ENCODE measurements at places on chromosomes 16 and 17.

GRCh38 chr17:5513628-5514027 is 27.3 kb downstream of the MIS12 start:
- DNase-seq, result no peak

DNA sequence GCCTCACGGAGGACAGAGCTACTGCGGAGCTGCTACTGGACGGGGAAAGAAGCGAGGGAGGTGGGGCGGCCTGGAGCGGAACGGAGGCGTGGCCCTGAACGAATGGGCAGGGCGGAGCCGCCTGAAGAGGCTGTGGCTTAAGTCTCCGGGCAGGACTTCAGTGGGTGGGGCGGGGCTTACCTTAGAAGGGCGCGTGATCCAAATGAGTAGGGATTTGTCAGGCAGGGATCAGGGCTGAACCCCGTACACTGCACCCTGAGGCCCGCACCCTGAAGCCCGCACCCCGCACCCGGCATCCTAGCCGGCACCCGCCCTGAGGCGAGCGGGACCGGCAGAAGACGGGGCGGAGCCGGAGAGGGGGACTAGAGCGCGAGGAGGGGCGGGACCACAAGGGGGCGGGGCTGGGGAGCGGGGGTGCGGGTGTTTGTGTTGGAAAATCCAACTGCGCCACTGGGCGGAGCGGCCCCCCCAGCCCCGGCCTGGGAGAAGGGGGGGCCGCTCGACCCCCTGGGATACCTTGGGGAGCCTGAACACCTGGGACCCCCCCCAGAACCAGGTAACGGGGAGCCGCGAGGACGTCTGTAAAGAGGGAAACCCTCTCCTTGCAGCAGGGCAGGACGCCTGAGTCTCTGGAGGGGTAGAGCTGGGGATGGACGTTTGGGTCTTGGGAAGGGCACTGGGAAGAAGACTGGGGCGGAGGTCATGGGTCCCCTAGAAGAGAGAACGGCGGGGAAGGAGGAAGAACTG is at the start of gene KDM6B:
Gene KDM6B (plus strand): TSS at position 423 of the 747 bp plus-strand sequence. CDS start 11,338 bp downstream, outside the sequence.
- peak; percentile 85 for DNase-seq

GRCh38 chr17:71441098-71441497 is 679.7 kb upstream of the SOX9 start:
- peak; percentile 88 for DNase-seq

- peak; percentile 50 for DNase-seq
Measured at GRCh38 chr17:54900457-54901229, at the start of gene TOM1L1. Gene TOM1L1 (plus strand): TSS chr17:54900852. CDS start chr17:54900866, 14 bp downstream.

- no peak for DNase-seq
Measured at GRCh38 chr16:25633549-25633948, 58.2 kb upstream of the HS3ST4 start.

DNA sequence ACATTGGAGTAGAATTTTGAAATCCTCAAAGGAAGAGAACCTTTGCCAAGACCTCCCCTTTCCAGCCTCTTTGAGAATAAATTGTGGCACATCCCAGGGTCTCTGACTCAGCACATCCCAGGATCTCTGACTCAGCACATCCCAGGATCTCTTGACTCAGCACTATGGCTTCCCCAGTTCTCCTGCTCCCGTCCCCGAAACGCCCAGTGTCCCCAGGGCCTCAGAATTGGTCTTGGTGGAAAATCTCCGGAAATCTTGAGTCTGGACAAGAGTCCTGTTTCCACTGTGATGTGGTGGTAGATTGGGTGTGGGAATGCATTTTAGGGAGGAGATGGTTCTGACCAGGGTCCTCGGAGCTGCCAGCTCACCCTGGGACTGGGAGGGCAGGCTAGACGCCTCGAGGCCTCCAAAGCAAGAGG is 19.2 kb downstream of the PLXDC1 start:
- peak; percentile 94 for DNase-seq

GRCh38 chr17:27353461-27354050 is 59.6 kb downstream of the WSB1 start:
- DNase-seq, result peak; percentile 94

GRCh38 chr17:81831563-81831956 is 1.5 kb downstream of the MCRIP1 start:
- DNase-seq, result no peak

DNA sequence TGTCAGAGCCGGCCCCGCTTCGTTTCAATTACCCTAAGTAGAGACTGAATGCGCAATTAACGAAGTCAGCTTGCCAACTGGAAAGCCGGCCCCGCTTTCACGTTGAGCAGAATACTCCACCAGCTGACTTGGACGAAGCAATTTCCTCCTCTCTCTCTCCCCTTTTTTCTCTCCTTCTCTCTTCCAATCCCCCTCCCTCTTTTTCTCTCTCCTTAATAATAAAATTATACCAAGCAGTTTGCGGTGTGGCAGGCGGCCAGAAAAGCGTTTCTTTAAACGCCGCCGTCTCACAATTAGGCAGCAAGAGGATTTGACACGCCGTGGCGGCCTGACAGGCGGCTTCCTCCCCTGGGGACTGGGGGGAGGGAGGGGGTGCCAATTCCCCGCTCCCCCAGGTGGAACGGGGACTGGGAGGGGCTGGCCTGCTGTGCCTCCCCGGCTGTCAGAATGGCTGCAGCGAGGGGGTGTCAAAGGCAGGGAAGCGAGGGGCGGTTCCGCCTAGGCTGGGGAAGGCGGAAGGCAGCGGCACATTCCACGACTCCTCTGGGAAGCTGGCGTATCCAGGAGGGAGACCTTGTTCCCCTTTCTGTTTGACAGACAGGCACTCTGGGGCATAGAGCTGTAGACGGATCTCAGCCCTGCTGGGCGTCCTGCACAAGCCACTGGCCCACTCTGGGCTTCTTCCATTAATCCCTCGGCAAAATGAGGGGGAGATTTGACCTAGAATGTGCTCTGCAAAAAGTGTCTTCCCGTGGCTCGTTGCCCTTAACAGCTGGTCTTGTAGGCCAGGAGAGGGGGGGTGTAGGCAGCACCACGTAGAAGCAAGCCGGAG is 52.7 kb downstream of the SREBF1 start:
- peak; percentile 68 for DNase-seq

DNA sequence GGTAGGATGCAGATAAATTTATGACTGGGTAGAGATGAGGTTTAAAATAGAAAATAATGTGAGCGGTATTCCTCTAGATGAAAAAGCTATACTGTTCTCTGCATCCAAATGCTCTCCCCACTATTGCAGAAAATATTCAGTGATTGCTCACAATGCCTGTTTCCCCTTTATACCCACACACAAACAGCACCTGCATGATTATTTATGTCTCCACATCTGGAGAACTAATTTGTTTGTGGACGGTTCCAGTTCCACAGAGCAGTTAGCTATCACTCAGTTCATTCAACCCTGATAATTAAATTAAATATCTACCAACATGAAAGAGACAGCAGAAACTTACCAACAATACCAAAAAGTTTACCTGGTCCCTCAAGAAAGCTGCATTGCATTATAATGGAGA is 800.0 kb downstream of the CDH11 start:
- no peak for DNase-seq

- peak; percentile 23 for DNase-seq
Measured at GRCh38 chr17:70775679-70776078, 606.3 kb downstream of the KCNJ2 start.

DNA sequence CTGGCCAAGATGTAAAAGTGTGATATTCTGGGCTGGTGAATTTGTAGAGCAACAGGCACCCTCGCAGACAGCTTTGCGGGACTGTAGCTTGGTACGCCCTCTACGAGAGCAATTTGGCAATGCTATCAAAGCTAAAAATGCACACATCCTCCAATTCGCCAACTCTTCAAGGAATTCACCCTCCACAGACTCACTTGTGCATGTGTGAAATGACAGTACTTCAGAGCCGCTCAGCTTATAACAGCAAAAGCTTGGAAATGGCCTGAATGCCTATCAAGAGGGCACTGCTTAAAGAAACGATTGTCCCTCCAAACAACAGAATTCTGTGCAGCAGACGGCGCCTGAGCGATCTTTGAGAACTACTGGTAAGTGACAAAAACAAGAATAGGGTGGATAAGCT is 130.8 kb downstream of the SDK2 start:
- DNase-seq, result no peak

- no peak for DNase-seq
Measured at GRCh38 chr17:17062866-17063265, 20.6 kb downstream of the MPRIP start.

DNA sequence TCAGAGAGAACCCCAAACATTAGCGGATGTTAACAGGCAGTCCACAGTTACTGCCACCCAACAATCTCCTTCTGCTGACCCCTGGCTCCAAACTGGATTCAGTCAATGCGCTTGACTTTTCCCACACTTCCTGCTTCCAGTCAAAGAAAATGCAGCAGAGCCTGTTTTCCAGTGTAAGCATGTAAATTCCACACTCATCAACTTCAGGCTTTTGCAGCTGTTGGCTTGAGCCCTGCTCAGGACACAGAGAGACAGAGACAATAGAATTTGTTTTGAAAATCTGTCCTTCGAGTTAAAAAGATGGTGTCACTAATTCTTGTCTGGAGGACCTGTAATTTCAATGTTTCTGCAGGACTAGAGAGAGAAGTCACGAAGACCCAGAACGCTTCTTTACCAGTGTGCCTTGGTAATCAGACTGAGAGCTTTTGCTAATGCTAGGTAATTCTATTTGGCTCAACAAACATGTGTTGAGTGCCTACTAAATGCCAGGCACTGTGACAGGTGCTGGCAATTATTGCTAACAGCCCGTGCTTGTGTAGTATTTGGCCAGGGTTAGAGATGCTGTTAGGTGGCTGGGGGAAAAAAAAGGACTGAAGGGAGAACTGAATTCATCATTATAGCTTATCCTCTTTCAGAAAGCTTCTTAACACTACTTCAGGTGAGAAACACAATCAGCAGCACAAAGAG is 32.5 kb downstream of the HOXB1 start:
- no peak for DNase-seq

DNA sequence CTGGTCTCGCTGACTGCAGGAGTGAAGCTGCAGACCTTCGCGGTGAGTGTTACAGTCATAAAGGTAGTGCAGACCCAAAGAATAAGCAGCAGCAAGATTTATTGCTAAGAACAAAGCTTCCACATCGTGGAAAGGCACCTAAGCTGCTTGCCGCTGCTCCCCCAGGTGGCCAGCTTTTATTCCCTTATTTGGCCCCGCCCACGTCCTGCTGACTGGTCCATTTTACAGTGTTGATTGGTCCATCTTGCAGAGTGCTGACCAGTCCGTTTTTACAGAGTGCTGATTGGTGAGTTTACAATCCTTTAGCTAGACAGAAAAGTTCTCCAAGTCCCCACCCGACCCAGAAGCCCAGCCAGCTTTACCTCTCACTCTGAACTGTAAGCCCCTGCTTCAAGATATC is 227.8 kb downstream of the ABCC12 start:
- DNase-seq, result no peak

- DNase-seq, result peak; percentile 59
Measured at GRCh38 chr17:58120195-58120822, 27.9 kb upstream of the OR4D1 start.

- peak; percentile 75 for DNase-seq
Measured at GRCh38 chr16:1772908-1773702, at the start of gene MRPS34. Gene MRPS34 (minus strand): TSS chr16:1773134. CDS start chr16:1773119, 15 bp downstream.

GRCh38 chr17:8324132-8324531 is 14.1 kb downstream of the ARHGEF15 start:
- no peak for DNase-seq

DNA sequence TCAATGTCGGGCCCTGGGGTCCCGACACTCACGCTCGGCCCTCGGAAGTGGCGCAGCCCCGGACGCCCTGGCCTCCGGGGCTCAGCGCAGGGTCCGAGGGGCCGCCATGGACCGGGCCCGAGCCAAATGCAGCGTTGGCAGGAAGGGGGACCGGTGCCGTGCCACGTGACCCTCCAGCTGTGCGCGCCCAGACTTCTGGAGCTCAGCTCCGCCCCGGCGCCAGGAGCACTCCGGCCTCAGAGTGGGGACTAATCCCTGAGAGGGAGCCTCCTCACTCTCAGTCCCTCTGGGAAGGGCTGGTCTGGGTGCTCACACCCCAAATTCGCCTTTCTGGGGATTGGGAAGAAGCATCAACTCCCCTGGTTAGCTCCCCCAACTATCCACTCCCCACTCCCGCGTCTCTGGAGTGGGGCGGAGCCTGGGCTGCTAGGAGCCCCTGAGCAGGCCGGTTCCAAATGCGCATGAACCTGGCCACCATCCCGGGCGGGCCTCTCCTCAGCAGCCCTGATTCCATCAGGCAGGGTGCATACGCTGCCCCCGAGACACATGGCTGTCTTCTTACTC is at the start of gene B3GNT9:
Gene B3GNT9 (minus strand): TSS at position 166 of the 564 bp plus-strand sequence. CDS start 513 bp downstream, outside the sequence.
- DNase-seq, result peak; percentile 68

GRCh38 chr17:35726127-35726952 is 5.1 kb upstream of the RASL10B start:
- DNase-seq, result peak; percentile 97

- no peak for DNase-seq
Measured at GRCh38 chr17:69088643-69089200, 28.0 kb upstream of the ABCA9 start.

- DNase-seq, result peak; percentile 83
Measured at GRCh38 chr17:71237903-71238538, 882.8 kb upstream of the SOX9 start.

DNA sequence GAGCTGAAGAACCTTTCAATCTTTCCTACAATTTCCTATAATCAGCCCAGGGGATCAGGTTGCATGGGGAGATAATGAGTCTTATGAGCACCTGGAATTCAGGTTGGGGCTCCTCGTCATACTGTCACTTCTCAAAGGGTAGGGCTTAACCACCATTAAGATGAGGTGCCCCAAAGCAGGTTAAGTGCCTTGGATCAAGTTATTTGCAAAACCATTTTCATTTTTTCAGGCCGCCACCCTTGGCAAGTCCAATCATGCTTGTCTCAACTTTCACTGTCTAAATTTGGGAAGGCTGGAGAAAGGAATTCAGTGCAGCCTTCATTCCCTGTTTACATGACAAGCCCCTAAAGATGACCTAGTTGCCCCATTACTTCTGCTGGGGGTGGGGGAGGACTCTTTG is 44.9 kb upstream of the TANGO6 start:
- DNase-seq, result no peak

DNA sequence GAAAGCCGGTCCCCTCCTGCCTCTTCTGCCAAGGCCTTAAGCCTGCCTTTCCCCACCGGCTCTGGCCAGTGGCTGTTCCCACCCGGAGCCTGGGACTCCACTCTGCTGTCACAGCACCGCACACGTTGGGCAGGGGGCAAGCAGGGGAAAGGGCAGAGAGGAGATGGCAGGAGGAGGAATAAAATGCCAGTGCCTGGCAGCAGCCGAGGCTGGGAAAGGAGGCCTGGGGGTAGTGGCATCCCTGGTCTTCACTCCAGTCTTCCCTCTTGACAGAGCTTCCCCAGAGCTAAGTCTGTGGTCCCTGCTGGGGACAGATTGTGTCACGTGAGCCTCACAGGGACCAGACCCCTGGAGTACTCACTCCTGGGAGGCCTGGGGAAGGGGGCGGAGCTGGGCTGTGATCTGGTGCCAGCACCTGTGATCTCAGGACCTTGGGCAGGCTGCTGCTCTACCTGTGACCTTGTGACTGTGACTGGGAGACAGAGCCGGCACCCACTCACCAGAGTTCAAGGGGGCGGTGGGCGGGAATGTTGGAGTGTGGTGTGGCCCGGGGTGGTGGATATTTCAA is 97.2 kb upstream of the GSE1 start:
- no peak for DNase-seq

- no peak for DNase-seq
Measured at GRCh38 chr16:53369921-53370320, 64.3 kb upstream of the RBL2 start.

DNA sequence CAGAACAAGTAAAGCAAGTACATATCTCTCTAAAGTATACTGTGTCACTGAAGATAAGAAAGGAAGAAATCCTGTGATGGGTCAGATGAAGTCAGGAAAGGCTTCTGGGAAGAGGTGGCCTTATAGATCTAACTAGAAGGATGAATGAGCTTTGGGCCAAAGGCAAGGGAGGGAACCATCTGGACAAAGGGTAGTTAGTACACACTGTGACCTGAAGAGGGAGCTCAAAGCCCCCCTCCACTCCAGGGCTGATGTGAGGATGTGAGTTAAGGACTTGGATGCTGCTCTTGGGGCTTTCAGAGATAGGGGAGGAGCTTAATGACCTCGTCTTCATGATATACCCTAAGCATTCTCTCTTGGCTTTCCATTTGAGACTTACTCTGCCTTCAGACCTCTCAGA is 185.3 kb upstream of the CACNG3 start:
- no peak for DNase-seq
